ENCODE measurements at places on chromosomes 2 and 18.
A peak's percentile ranks its signal among the peaks of the same experiment; 100 is the strongest.

- no peak for DNase-seq
Measured at GRCh38 chr2:84481702-84482101, 22.6 kb upstream of the SUCLG1 start.

GRCh38 chr2:68089961-68090360 is 27.2 kb upstream of the C1D start:
- no peak for DNase-seq

DNA sequence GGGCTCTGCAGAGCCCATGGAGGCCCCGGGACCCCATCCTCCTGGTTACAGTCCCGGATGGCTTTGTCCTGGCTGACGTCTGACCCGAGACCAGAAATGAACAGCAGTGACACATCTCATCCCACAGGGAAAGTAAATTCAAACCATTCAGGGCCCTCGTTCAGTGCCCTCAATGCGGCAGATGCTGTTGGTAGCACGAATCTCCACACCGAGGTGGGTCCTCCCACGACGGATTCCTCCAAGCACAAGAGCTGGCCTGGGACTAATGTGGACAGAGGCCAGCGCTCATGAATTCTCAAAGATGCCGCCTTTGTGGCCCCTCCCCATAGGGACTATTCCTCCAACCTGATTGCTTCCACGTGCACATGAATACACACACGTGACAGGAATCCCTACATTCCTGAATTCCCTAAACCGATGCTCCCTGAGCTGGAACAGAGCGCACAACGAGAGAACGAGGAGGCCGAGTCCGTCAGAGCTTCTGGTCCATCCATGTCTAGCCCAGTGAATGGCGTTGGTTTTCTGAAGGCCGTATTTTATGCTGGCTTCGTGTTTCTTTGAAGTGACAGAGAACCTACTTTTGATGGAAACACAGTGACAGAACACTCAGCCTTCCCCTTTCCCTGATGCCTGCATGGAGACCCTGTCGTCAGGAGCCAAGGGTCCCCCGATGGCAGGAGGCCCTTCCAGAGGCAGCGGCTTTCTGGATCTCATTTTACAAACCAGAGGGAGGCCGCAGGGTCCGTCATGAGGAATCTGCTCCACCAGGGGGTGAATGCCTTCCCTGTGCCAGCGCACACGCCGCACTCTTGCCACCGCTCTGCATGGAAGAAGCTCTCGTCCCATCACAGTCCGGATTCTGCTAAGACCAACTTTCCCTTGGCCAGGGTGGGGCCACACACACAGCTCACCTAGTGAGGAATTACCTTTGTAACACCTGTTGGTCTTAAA is 64.3 kb upstream of the SNTG2 start:
- DNase-seq: no peak

DNA sequence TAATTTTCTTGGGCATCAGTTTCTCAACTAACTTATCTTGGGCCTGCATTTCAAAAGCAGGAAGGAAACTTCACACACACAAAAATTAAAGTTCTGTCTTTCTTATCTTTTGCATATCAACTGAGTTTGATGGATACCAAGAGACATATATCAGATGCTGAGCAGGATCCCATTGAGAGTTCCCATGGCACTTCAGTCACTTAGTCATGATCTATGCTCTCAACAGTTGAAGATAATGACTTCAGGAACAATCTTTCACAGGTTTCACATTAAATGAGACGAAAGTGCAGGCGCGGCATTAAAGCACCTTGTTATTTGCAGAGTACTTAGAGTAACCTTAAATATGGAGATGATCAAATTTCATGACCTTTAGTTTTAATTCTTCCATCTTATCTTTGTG is 2139.8 kb upstream of the CELF4 start:
- DNase-seq: no peak

- DNase-seq: no peak
Measured at GRCh38 chr2:48343571-48344440, 186.1 kb upstream of the STON1 start.

- DNase-seq: peak; percentile 17
Measured at GRCh38 chr18:54268751-54269150, 566 bp upstream of the POLI start.

DNA sequence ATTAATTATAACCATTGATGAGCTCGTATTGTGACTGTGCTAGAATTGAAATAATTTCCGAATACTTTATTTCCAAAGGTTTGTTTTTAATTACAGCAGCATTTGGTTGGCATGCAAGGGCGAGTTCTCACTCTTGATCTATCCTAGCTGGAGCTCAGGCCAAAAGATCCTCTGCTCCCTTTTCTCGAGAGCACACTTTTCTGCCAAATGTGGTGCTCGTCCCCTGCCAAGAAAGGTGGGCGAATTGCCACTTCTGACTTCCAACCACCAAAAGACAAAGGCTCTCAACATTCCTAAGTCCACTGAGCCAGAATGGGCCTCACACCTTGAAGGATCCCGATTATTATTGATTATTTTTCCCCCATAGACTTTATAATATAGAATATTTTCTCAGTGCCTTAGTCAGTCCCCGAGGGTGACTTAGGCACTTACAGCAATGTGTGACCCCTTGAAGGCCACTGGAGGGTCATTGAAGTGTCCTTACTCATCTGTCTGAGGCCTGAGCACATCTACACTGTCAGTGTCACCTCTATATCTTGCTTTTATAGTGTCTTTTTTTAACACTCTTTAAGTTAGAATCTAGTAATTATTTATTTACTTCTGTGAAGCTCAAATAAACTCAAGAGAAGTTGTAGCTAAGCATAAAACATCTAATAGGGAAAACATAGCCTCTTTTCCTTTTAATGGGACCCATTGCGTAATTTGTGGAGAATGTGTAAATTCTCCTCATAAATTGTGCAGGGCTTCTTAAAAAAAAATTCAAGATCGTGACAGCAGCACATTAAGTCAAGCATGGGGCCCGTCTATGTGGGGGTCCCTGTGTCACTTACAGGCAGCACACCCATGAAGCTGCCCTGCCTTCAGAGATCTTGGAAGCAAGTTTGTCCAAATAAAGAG is 98.3 kb downstream of the MEIS1 start:
- DNase-seq: no peak

GRCh38 chr2:69936906-69937305 is 22.0 kb downstream of the MXD1 start:
- DNase-seq: no peak

DNA sequence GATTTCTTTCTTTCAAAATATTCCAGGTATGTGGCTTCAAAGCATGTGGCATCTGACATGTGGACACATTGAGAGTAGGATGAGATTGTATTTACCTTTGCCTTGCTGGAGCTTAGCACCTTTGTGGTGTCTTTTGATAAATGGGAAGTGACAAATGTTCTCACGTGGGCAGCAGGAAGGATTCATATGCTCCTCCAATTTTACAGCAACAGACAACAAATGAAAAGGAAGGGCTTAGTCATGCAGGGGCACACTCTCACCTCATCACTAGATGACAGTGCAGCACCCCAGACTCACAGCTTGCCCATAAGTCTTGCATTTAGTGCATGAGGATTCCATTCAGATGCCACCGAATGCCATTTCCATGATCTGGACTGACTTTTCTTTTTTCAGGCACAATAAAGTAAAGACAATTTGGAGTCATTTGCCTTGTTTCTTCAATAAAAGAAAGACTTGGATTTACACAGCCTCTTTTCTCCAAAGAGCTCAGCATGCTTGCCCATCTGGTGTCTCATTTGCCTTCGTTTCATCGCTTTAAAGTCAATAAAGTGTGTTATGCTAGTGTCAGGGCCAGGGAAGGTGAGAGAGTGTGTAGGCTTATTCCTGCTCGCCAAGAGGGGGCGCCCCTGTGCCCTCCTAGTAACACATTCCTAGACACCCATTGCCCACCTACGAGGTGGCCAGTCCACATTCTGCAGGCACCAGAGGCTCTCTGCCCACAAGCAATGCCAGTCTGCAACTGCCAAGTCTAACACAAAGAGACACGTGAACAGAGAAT is 39.6 kb upstream of the DAPL1 start:
- DNase-seq: peak; percentile 33

GRCh38 chr18:68445668-68446426 is 269.1 kb downstream of the TMX3 start:
- DNase-seq: no peak

DNA sequence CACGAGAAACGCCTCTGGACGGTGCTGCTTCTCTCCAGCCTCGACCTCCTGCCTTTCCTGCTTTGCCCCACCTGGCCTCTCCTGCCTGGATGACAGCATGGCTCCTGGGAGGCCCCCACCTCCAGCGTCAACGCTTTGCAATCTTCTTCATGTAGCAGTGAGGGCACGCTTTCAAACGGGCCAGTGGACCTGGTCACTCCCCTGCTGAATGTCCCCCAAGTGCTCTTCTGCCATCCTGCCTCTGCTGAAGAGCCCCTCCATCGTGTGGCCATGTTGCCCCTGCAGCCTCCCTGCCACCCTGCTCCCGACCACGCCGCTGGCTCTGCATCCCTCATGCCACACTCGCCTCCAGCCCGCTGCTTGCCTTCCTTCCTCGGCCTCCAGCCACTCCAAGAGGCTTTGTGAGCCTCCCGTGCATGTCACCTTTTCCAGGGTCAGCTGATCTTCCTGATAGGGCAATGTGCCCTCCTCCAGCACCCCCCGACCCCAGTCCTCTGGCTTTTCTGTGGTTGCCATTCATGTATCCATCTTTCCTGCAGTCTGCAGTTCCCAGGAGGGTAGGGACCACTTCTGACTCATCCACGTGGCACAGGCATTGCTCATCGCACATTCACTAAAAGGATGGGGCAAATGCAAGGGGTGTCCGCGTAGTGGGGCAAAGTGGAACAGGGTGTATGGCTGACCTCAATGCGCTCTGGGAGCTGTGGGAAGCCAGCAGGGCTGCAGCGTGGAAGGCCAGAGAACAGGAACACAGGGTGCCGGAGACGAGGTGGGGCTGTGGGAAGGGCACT is 268.8 kb downstream of the TWIST2 start:
- no peak for DNase-seq

GRCh38 chr2:53750041-53750768 is 17.4 kb upstream of the CHAC2 start:
- no peak for DNase-seq

- DNase-seq: no peak
Measured at GRCh38 chr2:45510701-45511420, 100.2 kb downstream of the SRBD1 start.

DNA sequence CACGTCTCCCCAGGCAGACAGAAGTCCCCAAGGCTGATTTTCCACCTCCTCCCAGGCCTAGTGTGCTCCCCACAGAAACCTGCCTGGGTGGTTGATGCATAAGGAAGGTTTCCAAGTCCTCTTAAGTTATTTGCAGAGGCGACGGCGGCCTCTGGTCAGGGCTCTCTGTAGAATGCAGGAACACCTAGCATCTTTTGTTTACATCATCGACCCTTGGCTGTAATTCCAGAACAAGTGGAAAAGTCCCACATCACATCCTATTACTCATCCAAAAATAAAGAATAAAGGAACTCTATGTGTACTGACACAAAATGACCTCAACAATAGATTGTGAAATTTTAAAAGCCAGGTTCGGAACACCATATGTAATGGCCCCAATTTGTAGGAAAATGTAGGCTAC is 211.1 kb downstream of the ALPK2 start:
- no peak for DNase-seq

GRCh38 chr2:176172007-176172894 is 15.1 kb downstream of the HOXD3 start:
- DNase-seq: no peak

GRCh38 chr2:205267323-205267722 is 415.0 kb upstream of the NRP2 start:
- DNase-seq: no peak

GRCh38 chr2:240468303-240469238 is 33.1 kb downstream of the GPC1 start:
- no peak for DNase-seq

DNA sequence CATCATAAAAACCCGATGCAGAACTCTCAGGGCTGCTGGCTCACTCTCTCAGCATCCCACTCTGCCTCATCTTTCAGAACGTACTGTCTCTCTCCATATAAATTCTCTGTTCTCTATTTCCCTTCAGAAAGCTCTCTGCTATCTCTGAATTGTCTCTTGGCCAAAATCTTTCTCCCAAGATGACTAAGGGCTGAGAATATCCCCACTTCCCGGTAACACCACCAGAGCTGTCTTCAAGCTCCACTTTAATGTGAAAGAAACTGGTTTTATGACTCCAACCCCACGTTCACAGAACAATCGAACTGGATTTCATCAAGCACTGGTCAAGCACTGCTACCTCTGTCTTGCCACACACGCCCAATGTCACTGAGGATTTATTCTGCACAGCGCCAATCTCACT is 22.4 kb downstream of the TGFBRAP1 start:
- DNase-seq: no peak

DNA sequence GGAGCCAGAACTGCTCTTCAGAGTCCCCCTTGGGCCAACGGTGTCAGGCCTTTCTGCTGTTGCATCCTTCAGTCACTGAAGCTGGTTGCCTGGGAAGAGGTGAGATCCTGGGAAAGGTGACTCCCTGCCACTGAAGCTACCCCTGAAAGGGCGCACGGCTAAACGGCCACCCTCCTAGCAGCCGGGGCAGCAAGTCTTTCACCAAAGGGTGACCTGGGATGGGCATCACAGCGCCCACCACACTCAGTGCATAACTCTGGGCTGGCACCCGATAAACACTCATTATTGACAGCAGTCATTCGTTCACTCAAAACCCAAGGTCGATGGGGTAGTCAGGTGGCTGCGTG is 26.5 kb upstream of the FOSL2 start:
- DNase-seq: no peak

DNA sequence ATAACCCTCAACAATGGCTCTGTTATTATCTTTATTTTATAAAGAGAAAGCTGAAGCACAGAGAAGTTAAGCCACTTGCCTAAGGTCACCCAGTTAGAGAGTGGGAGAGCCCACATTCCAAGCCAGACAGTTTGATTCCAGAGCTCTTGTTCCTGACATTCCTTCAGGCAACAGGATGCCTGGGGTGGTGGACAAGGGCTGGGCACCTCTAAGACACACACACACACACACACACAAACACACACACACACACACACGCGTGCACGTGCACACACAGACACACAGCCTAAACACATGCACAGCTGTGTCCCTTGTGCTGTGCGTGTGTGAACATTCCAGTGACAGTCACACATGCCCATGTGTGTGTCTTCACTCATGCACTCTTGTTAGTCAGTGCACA is 26.4 kb downstream of the CELF4 start:
- no peak for DNase-seq

GRCh38 chr2:155178921-155179320 is 480.4 kb downstream of the KCNJ3 start:
- peak; percentile 39 for DNase-seq

DNA sequence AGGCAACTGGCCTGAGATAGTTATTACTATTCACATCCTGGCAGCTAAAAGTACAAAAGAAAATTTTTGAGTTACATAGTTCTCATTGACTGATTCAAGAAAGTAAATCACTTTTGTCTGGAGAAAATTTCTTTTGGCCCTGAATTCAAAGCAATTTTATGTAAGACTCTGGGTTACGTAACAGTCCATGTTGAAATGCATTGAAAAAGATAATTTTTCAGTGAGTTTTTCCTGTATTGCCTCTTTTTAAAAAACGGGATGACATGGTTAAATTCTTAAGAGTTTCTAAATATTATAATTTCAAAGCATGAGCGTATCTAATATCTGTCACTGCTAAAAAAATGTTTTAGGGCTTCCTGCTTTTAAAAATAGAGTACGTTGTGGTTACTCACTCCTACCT is 72.7 kb downstream of the ANKRD12 start:
- DNase-seq: peak; percentile 43

Measured in NB4 (cell line).